ENCODE measurements at places on chromosomes 12 and 14. TPM values are rescaled to one million over a fixed set of nuclear protein-coding genes. Genes with fewer than 3 reads are reported as not detected.

DNA sequence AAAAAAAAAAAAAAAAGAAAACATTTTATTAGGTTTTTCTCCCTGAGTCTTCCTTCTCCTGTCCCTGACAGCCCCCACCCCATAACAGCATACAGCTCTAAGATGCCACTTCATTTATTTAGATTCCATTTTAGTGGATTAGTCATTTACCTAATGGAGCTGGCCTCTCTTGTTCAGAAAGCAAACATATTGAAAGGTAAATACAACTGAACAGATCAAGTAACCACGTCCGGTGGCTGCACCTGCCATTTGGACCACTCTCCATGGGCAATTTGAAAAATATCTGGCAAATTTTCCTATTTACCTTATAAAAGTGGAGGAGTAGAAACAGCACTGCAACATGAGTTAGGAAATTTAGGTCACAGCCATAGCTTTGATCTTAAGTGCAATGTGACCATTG, 254.6 kb downstream of the C12orf42 start:
- no peaks in the 10 kb centered on the region for H3K4me1 ChIP-seq
- H3K27me3 ChIP-seq = no peaks in the 10 kb centered on the region
- no peak overlapping the region for H3K27ac ChIP-seq
- no peak for DNase-seq
- H3K36me3 ChIP-seq = no peaks in the 10 kb centered on the region
- H3K4me3 ChIP-seq = no peak overlapping the region

DNA sequence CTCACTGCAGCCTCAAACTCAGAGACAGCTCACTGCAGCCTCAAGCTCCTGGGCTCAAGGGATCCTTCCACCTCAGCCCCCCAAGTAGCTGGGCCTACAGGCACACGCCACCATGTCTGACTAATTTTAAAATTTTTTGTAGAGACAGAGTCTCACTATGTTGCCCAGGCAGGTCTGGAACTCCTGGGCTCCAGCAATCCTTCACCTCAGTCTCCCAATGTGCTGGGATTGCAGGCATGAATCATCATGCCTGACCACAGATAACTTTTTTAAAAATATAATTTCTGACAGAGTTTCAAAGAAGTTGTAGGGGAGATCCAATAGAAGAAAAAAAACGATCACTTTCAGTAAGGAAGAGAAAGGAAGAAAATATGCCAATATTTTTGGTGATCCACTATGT, 189.7 kb upstream of the CDKN3 start:
- H3K27ac ChIP-seq = no peak overlapping the region
- H3K4me3 ChIP-seq = no peak overlapping the region
- H3K27me3 ChIP-seq = no peaks in the 10 kb centered on the region
- no peaks in the 10 kb centered on the region for H3K4me1 ChIP-seq

- no peaks in the 10 kb centered on the region for H3K4me1 ChIP-seq
- DNase-seq = no peak
- H3K36me3 ChIP-seq = no peaks in the 10 kb centered on the region
- no peak overlapping the region for H3K4me3 ChIP-seq
Measured at GRCh38 chr12:127078577-127079350, 1188.2 kb upstream of the TMEM132C start.

DNA sequence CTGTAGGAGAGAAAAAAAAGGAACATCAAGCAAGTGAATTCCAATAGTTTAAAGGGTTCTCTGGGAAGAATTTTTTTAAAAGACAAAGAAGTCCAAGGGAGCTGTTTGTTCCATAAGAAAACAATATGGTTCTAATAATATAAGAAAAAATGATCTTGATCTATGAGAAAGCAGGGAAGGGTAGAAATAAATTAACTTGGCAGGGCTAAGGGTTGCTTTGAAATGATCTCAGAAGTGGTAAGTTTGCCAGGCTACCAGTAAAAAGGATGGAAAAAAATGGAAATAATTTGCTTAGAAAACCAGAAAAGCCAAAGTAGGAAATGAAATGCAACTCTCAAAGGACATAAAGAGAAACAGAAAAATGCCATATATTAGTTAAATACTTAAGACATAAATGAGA, 41.7 kb upstream of the EMP1 start:
- DNase-seq = no peak
- H3K4me3 ChIP-seq = no peak overlapping the region
- no peaks in the 10 kb centered on the region for H3K4me1 ChIP-seq
- no peaks in the 10 kb centered on the region for H3K27me3 ChIP-seq
- no peaks in the 10 kb centered on the region for H3K36me3 ChIP-seq

DNA sequence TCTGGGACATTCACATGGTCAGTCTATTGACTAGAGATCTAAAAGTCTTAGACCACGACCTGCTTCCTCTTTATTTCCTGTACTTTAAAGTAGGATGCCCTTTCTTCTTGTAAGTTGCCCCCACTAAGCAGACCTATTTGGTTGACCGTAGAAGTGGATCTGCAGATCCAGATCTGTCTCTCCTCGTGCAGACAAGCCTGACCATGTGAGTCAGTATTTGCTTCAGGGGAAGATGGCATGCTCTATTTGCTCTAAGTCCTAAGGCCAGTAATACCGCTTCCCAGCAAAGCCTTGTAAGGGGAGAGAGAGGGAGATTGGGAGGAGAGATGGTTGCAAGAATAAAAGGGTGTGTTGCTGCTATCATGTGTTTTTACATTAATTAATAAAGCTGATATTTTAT, 46.8 kb downstream of the KCNC2 start:
- no peaks in the 10 kb centered on the region for H3K4me1 ChIP-seq
- H3K27ac ChIP-seq = no peak overlapping the region

The TAS2R30 gene
- total RNA-seq = 5.3 TPM
